Activated T-cell treated with anti-CD3 and anti-CD28 coated beads for 24 hours (primary cell): ENCODE measurements at places on chromosomes 1 and 21.

- DNase-seq: no peak
Measured at GRCh38 chr21:17834639-17835354, 15.6 kb upstream of the C21orf91 start.

DNA sequence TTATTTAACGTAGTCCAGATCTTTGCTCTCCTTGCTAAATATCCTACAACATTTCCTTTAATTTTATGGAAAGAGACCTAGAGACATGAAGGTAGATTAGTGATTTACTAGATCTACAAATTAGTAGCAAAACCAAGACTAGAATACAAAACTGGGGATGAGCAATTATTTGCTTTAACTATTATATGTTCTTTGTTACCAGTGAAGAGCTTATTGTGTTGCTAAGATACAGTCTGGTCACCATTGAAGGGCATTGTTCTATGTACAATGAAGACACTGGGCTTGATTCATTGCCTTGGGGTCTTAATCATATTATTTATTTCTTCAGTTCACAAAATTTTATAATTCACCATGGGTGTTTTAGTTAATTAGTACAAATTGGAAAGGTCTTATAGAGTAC, 88.3 kb downstream of the S1PR1 start:
- no peak for DNase-seq

DNA sequence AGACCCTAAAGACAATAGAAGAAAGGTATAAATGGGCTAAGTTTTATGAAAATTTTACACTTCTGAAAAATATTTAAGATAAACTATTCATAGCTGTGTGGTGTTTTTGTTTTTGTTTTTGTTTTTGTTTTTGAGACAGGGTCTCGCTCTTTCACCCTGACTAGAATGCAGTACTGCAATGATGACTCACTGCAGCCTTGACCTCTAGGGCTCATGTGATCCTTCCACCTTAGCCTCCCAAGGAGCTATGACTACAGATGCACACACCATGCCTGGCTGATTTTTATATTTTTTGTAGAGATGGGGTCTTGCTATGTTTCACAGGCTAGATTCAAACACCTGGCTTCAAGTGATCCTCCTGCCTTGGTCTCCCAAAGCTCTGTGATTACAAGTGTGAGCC, 66.6 kb downstream of the PUM1 start:
- no peak for DNase-seq

DNA sequence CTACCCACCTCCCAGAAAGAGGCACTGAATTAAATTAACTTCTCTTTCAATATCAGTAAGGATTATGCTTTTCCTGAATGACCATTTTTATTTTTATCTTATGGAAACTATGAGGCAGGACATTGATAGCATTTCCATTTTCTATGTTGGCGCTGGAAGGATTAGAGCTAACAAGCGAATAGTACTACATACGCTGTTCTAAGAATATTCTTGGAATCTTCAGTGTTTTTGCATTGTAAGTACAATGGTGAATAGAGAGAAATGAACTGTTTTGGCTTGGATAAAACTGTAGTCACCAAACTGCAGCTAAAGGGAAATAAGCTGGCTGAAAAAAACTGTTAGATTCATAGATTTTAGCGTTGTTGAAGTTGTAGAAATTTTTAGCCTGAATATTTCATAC, 779.0 kb upstream of the ADGRL4 start:
- DNase-seq: no peak

DNA sequence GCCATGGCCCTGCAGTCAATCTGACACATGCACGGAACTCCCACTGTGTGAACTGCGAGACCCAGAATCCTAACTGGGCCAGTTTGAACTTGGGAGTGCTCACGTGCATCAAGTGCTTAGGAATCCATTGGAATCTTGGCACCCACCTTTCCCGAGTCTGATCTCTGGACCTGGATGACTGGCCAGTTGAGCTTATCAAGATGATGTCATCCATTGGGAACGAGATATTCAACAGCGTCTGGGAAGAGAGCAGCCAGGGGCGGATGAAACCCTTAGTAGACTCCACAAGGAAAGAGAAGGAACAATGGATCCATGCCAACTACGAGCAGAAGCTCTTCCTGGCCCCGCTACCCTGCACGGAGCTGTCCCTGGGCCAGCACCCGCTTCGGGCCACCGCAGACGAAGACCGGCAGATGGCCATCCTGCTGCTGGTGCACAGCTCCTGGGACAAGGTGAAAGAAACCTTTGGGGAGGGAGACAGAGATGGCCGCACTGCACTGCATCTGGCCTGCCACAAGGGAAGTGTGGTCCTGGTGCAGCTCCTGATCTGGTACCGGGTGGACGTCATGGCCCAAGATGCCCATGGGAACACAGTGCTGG, 3.1 kb upstream of the TDRD5 start:
- DNase-seq: no peak
